Activated naive CD8-positive, alpha-beta T cell treated with anti-CD3 and anti-CD28 coated beads, Interleukin-2, amount 50 U/mL, for 16 hours (primary cell): ENCODE measurements at places on chromosomes 5 and 9.

- DNase-seq, result no peak
Observed at GRCh38 chr5:116681334-116682013, 106.9 kb upstream of the SEMA6A start.

- no peak for DNase-seq
Observed at GRCh38 chr9:134175808-134176598, 11.6 kb upstream of the RNU6ATAC start.

GRCh38 chr5:150644058-150644457 lies 3.6 kb downstream of the SYNPO start:
- DNase-seq, result no peak

DNA sequence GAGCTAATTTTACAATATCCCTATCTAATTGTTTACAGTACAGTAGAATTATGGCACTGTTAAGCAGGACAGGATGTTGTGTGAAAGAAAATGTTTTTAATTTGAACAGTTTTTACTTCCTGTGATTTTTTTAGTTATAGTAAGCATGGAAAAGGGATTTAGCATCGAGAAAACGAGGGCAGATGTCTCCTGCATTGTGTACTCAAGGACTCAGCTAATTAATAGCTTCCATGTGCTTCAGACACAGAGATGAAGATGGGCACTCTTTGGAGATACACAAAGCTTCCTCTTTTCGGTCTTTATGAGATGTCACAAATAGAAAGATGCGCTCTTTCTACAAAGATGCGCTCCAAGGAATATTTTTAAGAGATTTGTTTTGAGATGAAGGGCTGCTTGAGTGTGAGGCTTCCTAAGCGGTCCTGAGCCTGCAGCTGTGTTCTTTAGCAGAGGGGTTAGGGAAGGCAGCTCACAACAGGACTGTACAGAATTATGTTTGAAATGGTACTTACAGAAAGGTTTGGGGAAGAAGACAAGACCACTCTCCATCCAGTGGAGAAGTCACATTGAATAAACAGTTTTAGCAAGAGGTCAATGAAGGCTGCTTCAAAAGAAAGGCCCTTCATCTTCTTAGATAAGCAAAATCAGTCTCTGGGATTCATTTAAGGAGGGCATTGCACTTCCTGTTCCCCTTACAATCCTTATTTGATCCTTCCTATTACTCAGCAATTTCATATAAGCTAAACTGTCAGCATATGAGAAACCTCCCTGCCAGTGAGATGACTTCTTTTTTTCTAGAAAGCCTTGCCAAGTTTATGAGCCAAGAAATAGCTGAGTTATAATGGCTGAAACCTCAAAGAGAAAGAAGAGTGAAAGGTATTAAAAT lies 311.5 kb downstream of the EFNA5 start:
- DNase-seq, result no peak

- DNase-seq, result no peak
Observed at GRCh38 chr9:86535406-86535915, 181.3 kb upstream of the TUT7 start.

- no peak for DNase-seq
Observed at GRCh38 chr5:15321776-15322175, 178.2 kb upstream of the FBXL7 start.

- no peak for DNase-seq
Observed at GRCh38 chr5:15431923-15432322, 68.1 kb upstream of the FBXL7 start.

- no peak for DNase-seq
Observed at GRCh38 chr5:4204276-4205141, 608.9 kb downstream of the IRX1 start.

- DNase-seq, result no peak
Observed at GRCh38 chr9:38182321-38182720, 113.3 kb upstream of the SHB start.

- no peak for DNase-seq
Observed at GRCh38 chr9:134556531-134557068, 85.0 kb upstream of the COL5A1 start.

GRCh38 chr9:75866273-75866871 lies 24.1 kb upstream of the PCSK5 start:
- peak; percentile 12 for DNase-seq

DNA sequence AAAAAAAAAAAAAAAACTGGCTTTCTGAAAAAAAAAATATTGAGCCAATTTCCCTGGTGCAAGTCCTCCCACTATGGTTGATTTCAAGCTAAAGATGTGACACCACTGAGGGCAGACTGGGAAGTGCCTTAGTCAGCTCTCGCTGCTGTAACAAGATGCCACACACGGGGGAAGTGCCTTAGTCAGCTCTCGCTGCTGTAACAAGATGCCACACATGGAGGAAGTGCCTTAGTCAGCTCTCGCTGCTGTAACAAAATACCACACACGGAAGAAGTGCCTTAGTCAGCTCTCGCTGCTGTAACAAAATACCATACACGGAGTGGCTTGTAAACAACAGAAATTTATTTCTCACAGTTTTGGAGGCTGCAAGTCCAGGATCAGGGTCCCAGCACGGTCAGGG lies 23.4 kb downstream of the BTNL9 start:
- no peak for DNase-seq

GRCh38 chr9:81669041-81669651 lies 20.2 kb downstream of the TLE1 start:
- DNase-seq, result no peak

- no peak for DNase-seq
Observed at GRCh38 chr5:56026863-56027300, 32.1 kb upstream of the IL6ST start.

- no peak for DNase-seq
Observed at GRCh38 chr5:10311595-10312425, 4.1 kb upstream of the CMBL start.

DNA sequence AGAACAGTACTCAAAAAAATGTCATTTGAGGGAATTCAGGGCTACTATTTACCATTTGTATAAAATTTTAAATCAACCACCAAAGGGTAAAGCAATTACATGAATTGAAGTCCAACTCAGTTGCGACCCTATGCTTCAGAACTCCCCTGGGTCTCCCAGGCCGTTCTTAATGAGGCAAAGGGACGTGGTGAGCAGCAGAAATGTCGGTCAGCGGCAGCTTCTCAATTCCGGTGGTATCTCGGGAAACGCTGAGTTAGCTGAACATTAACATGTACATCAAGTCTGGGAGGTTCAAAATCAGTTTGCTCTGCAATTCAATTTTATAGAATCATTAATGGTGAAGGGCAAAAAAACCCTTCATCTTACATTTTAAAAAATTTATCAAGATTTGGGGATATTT lies 173.2 kb downstream of the DIRAS2 start:
- DNase-seq, result no peak

DNA sequence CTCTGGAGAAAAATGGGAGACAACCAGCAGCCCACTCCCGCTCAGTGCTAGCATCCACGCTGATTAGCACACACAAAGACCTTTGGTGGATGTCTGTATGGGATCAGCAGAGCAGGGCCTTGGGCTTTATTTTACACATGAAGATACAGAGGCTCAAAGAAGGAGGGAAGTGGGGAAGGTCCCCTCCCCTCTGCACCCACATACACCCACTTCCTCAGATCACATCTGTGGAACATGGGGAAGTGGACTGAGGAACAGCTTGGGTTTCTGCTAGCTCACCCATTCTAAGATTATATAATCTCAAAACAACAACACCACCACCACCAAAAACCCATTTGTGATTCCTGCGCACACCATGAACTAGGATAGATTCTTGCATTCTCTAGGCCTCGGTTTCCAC lies 14.0 kb downstream of the GGTA1 start:
- DNase-seq, result no peak

DNA sequence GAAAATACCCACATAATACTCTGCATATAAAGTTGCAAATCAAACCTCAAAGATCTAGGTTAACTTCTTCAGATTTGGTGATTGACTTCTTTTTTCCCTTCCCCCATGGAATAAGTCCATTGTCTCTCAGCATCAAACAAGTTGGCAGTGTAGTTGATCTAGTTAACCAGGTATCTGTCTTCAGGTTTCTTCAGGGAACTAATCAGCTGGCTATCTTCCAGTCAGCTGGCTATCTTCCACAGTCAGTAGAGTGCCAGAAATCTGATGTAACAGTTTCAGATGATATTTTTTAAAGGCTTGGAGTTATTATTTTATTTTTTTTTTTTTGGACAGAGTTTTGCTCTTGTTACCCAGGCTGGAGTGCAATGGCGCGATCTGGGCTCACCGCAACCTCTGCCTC lies 16.8 kb downstream of the TNFSF15 start:
- no peak for DNase-seq

GRCh38 chr5:20300110-20300509 lies 312.1 kb upstream of the CDH18 start:
- DNase-seq, result no peak

DNA sequence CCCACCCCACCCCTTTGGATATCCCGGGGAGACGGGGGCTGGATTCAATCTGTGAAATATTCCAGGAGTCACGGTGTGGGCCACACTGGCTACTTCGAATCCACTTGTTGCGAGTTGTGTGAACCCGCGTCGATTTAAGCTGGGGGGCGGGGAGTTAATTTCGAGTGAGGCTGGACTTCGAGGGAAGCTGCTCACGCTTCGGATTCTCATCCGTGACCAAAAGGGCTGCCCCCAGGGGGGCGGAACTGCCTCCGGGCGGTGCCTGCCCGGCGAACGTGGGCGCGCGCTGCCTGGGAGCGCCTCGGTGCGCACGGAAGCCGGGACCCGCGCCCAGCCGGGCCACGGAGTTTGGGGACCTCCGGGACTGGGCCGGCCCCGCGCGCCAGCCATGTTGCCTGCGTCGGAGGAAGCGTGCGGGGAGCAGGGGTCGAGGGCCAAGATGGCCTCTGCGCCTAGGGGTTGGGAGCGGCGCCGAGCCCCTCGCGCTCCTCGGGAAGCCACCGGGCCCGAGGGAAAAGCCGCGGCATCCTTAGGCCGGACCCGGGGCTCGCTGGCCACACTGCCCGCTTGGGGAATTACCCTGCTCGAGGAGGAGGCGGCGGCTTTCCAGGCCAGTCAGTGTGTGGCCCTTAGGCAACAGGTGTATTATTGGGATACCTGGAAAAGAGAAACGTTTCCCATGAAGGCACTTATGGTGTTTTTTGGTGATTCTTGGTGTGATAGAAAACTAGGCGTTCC lies 975 bp downstream of the OCLN start:
- DNase-seq, result no peak

GRCh38 chr9:99964336-99964735 lies 57.9 kb downstream of the STX17 start:
- no peak for DNase-seq

DNA sequence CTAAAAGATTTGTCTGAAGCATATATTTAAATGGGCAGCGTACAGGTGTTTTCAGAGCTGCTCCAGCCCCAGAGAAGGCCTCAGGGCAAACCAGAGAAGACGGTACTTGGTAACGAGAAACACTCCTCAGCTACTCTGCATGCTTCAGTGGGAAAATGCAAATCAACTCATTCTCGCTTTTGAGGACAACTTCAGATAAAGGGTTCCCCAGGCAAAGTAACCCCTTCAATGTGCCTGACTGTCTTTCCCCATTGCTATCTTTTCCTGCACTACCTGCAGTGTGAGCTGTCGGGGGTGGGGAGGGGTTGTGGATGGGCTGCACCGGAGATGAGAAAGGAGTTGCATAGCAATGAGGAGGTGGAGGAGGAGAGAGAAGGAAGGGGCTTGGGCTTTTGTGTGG lies 339.7 kb upstream of the CLINT1 start:
- no peak for DNase-seq

DNA sequence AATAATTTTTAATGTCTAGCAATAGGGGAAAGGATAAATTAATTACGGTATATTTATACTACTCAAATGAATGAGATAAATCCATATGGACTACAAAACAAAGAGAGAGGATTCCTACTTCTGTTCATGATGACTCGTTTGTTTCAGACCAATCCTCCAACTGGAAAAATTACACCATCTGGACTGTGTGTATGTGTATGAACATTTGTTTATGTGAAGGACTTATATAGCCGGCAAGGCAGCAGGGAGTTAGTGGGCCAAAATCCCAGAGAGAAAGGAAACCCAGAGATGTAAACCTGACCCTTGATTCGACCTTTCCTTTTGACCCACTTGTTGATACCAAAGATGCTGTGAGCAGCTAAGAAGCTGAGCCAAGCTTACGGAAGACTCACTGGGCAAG lies 20.1 kb downstream of the PDE6A start:
- DNase-seq, result no peak

DNA sequence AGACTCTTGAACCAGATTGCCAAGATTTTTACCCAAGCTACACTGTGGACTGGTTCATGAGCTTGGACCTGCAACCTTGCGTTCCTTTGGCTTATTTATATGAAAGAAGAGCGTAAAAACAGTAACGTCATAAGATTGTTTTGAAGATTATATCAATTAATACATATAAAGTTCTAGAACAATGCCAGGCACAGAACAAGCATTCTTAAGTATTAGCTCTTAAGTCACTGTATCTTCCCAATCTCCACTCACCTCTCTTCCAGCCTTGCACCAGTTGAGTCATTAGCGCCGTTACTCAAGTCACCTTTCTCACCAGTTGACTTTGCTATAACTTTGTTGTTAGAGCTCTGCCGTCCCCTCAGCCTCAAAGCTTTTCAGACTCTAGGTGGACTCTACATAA lies 415.7 kb downstream of the PLK2 start:
- no peak for DNase-seq

GRCh38 chr9:73118898-73119554 lies 32.6 kb upstream of the ANXA1 start:
- no peak for DNase-seq
